ENCODE measurements at places on chromosomes 13 and 19. TPM values are rescaled to one million over a fixed set of nuclear protein-coding genes. Genes with fewer than 3 reads are reported as not detected.

DNA sequence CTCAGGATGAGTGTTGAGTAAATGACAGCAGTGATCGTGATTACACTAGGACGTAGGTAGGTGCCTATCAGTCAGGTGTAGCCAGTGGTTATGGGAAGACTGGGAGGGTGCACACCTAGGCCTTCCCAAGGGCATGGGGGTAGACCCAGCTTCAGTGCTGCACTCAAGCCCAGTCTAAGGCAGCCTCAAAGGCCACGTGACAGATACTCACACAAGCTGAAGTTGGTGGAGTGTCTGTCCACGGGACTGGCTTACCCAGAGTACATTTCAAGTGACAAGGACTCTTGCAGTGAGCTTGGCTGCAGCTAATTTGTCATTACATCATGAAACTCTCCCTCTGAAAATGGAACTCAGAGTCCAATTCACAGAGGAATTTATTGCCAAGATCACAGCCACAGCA is 118.3 kb downstream of the SHISA2 start:
- H3K36me3 ChIP-seq, result peaks cover 3% of the 10 kb centered on the region
- no peak overlapping the region for H3K4me3 ChIP-seq
- no peak overlapping the region for H3K27ac ChIP-seq

The SH2D3A gene
- total RNA-seq, result 17.4 TPM

- no peaks in the 10 kb centered on the region for H3K36me3 ChIP-seq
- DNase-seq, result no peak
- no peak overlapping the region for H3K4me3 ChIP-seq
- H3K27me3 ChIP-seq, result no peaks in the 10 kb centered on the region
- no peak overlapping the region for H3K27ac ChIP-seq
These were observed 194.7 kb downstream of the B3GLCT start for GRCh38 chr13:31394506-31394905.

The ZNF776 gene
- total RNA-seq, result 23.9 TPM

GRCh38 chr19:16969135-16969534 is 57.5 kb downstream of the CPAMD8 start:
- peaks cover 21% of the 10 kb centered on the region for H3K36me3 ChIP-seq
- H3K4me1 ChIP-seq, result no peaks in the 10 kb centered on the region
- H3K27ac ChIP-seq, result no peak overlapping the region
- no peak overlapping the region for H3K4me3 ChIP-seq
- no peaks in the 10 kb centered on the region for H3K27me3 ChIP-seq
- no peak for DNase-seq

The CDK8 gene
- 22.8 TPM for total RNA-seq

DNA sequence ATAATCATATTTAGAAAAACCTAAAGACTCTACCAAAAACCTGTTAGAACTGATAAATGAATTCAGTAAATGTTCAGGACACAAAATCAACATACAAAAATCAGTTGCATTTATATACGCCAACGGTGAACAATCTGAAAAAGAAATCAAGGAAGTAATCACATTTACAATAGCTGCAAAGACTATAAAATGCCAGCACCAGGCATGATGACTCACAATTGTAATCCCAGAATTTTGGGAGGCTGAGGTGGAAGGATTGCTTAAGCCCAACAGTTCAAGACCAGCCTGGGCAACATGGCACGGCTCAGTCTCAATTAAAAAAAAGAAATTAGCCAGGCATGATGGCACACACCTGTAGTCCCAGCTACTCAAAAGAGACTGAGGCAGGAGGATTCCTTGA is 7.0 kb downstream of the ZNF562 start:
- no peaks in the 10 kb centered on the region for H3K27me3 ChIP-seq
- no peaks in the 10 kb centered on the region for H3K4me1 ChIP-seq
- H3K27ac ChIP-seq, result no peak overlapping the region
- H3K36me3 ChIP-seq, result peaks cover 50% of the 10 kb centered on the region

The HCN2 gene
- total RNA-seq, result 1.4 TPM

The ZNF534 gene
- total RNA-seq, result not detected

The AXL gene
- total RNA-seq, result 20.9 TPM
